NCI-H1436 treated with DMSO at 0.1 percent for 48 hours (cell line): ENCODE measurements at places on chromosomes 3 and 15.

- DNase-seq, result no peak
Observed at GRCh38 chr15:30962079-30962478, 29.3 kb downstream of the MTMR10 start.

GRCh38 chr3:160860346-160860745 is 104.3 kb downstream of the PPM1L start:
- no peak for DNase-seq

GRCh38 chr3:71163198-71163918 is 420.2 kb downstream of the FOXP1 start:
- no peak for DNase-seq

DNA sequence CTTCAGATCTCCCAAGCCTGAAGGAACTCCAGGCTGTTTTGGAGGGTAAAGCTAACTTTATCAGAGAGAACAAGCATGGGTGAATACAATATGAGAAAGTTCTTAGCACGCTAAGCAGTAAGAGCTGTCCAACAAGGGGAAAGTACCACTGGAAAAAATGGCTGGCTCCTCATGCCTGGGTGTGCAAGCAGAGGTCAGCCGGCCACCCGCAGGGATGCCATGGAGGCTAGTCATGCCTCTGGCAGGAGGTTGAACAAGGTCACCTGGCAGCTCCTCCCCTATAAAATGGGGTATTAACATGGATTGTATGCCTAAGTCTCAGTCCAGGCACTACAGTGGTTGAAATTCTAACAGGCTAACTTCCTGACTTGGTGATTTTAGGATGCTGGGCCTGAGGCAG is 75.4 kb upstream of the SLC6A1 start:
- DNase-seq, result no peak

GRCh38 chr3:172087602-172088580 is 48.5 kb downstream of the FNDC3B start:
- DNase-seq, result no peak

GRCh38 chr3:76669322-76669721 is 370.6 kb upstream of the ROBO2 start:
- no peak for DNase-seq

GRCh38 chr15:58931987-58932588 is 1.4 kb downstream of the SLTM start:
- no peak for DNase-seq
